ENCODE measurements at places on chromosomes 3 and 15.

DNA sequence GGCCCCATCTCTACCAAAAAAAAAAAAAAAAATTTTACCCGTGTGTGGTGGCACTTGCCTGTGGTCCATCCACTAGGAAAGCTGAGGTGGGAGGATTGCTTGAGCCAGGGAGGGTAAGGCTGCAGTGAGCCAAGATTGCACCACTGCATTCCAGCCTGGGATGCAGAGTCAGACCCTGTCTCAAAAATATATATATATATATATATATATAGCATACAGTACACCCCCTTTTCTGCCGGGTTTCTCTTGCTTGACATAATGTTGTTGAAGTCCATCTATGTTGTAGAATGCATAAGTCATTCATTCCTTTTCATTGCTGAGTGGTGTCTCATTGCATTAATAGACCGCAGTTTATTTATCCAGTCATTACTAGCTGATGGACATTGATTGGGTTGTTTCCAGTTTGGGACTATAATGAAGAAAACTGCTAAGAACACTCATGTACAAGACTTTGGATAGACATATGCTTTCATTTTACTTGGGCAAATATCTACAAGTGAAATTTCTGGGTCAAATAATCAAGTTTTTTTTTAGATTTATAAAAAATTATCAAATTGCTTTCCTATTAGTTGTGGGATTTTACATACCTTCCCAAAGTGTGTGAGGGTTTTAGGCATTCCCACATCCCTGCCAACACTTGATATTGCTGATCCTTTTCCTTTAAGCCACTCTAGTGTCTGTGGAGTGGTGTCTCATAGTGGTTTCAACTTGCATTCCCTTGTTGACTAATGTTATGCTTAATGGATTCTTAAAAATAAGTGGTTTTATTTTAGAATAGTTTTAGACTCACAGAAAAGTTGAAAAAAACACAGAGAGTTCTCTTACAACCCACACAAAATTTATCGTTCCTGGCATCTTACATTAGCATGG, 2.1 kb upstream of the PRR20G start:
- DNase-seq, result no peak

DNA sequence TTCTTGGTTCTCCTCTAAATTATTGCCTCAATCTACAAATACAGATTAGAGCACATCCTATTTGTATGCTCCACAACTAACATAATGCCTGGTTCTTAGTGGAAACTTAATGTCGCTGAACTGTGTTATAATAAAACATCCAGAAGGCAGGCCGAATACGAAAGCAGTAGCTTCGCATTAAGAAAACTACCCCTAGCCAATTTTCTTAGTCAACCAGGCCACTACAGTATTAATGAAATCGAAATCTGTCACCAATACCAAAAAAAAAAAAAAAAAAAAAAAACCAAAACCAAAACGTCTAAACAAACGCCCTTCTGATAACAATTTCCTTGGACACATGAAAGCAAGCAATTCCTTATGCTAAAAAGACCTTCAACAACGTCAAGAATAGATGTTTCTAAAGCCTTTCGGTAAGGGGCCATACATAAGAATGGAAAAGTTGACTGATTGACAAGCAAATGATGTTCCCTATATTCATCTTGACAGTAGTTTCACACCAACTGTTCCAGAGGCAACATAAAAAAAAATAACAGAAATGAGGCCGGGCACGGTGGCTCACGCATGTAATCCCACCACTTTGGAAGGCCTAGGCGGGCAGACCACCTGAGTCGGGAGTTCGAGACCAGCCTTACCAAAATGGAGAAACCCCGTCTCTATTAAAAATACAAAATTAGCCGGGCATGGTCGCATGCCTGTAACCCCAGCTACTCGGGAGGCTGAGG, 1.3 kb downstream of the DENND6A start:
- DNase-seq, result no peak

- DNase-seq, result no peak
Observed at GRCh38 chr3:95464346-95464745, 1350.0 kb upstream of the EPHA6 start.

- DNase-seq, result no peak
Observed at GRCh38 chr15:43913026-43913780, 86.4 kb downstream of the WDR76 start.

GRCh38 chr3:24410860-24411259, 83.8 kb downstream of the THRB start:
- no peak for DNase-seq

DNA sequence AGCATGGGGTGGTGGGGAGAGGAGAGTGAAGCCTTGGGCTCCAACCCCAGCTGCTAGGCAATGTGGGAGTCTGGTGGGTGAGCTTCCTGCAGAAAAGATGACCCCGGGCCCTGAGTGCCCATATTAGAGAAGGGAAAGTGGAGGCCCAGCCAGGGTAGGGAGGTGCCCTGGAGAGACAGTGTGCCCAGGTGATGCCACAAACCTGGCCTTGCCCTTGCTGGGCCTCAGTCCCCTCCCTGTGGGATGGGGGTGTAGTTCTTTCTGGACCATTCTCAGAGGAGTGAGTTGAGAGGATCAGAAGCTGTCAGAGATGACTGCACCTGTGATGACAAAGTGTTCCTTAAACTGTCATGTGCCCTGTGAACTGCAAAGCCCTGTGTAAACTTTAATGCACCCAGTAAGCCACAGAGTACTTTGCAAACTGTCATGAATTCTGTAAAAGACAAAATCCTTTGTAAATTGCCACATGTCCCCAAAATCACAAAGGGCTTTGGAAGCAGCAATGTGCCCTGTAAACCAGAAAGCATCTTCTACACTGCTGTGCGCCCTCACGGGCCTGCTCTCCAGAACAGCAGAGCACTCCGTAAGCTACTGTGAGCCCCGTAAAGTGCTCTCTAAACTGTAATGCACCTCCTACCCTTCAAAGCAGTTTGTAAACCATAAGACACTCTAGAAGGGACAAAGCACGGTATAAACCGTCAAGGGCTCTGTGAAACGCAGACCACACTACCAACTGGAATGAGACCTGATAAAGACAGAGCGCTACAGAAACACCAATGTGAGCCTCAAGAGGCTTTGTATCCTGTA, 51.3 kb upstream of the FGD5 start:
- DNase-seq, result no peak

DNA sequence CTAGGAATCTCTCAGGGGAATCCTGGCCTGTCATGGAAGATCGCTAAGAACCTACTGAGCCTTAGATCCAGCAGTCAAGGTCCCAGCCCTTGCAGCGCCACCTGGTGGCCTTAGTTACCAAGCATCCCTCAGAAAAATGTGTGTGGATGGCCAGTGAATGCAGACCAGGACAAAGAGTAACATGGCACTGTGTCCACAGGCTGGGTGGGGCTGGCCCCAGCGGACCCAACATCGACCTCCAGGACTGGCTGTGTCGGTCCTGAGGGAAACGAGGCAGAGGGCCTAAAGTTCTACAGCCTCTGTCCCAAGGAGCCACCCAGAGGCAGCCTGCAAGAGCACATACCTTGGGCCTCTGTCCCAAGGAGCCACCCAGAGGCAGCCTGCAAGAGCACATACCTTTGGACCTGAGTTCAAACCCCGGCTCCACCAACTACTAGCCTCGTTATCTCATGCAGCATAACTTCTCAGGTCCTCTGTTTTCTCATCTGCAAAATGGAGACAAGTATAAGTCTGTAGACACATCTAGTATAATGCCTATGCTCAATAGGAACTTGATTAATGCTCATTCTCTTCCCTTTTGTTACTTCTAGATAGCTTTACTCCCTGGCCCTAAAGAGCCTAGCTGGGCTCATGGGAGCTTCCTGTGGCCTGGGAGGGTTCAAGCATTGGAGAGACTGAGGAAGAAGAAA, 57.5 kb upstream of the HERC1 start:
- DNase-seq, result peak; percentile 33

DNA sequence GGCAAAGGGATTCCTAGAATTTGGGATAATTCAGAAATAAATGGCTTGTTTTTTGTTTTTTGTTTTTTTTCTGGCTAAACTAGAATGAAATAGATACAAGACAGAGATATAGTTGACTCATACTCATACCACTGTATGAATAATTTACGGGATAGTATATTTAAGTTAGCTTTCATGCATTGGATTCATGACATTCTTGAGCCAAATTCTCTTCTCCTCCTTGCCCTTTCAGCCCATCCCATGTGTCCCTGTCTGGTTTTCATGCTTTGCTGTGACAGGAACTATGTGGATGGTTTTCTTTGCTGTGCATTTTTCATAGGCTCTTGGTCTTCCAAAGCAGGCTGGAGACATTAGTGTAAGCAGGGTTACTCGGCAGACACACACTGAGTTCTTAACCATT, 66.6 kb upstream of the UMPS start:
- no peak for DNase-seq

DNA sequence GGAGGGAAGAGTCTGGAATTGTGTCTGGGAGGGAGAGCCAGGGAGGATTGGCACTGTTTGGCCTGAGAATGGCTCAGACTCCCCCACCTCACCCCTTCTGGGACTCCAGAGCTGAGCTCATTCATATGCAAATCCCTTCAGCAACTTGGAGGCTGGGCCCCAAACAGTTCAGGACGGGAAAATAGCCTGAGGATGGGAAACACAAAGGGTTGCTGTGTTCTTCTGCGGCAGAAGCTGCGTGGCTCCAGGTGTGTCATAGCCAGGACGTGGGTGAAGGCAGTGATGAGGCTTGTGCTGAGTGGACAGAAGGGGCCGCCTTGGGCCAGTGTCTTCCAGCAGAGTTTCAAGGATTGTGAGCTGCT, 16.6 kb downstream of the MASP1 start:
- peak; percentile 8 for DNase-seq

DNA sequence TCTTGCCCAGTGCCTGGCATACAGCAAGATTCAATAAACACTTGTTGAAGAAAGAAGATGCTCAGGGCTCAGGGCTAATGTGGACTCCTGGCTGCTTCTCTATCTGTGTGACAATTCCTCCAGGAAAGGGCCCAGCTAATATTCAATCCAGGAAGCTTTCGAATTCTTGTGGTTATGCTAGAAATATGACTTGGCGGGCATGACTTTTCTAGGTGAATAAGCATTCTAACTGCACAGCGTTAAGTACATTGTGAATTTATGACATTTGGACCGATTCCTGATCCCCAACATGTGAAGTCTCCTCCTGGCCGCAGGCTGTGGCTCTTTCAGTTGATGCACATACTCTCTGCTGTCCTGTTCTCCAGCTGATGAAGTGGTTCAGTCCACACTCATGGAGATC, 117.0 kb downstream of the IMPG2 start:
- no peak for DNase-seq

DNA sequence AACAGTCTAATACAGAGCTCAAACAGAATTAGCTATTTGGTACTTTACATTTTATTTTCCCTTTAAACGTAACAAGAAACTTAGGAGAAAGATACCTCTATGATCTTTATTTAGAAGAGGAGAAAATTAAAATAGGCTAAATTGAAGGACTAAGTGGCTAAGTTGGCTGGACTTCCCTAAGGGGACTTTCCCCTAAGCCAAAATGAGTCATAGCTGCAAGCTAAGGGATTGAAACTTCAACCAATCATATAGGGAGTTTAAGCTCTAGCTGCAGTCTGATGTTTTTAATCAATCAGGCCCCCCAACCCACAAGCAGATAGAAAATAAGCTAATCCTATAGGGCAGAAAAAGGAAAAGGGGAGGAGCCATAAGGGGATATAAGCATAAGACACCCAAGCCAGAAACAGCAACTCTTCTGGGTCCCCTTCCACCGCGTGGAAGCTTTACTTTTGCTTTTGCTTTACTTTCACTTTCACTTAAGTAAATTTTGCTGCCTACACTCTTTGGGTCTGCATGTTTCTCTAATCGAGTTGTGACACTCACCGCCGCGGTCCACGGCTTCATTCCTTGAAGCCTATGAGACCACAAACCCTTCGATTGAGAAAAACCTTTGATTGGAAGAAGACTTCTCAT, 1108.5 kb upstream of the EPHA6 start:
- DNase-seq, result no peak

GRCh38 chr3:32009101-32009500, 27.6 kb downstream of the ZNF860 start:
- DNase-seq, result no peak

DNA sequence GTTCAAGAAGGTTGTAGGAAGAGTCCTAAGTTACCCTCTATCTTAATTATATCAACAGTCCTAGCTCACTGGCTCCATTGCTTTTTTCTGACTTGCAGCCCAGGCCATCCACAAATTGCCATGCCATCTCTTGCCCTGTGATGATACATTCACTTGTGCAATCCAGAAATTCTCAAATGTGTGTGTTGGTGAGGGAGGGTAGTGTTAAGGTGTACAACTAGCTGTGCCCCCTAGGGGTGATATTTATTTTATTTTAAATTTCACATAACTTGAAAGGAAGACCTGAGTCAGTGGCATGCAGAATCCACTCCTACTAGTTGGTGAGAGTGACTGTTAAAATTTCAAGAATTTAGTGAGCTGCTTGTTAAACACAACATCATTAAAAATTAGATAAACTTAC, 156.1 kb upstream of the ANKRD28 start:
- no peak for DNase-seq

DNA sequence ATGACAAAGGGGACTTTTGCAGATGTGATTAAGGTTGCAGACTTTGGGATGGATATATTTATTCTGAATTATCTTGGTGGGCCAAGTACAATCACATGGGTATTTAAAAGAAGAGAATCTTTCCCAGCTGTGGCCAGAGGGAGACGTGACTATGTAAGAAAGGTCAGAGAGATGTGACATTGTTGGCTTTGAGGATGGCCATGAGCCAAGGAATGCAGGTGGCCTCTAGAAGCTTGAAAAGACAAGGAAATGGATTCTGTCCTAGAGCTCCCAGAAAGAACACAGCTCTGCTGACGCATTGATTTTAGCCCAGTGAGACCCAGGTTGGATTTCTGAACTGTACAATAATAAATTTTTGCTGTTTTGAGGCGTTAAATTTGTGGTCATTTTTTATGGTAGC, 616.0 kb upstream of the TBL1XR1 start:
- no peak for DNase-seq

DNA sequence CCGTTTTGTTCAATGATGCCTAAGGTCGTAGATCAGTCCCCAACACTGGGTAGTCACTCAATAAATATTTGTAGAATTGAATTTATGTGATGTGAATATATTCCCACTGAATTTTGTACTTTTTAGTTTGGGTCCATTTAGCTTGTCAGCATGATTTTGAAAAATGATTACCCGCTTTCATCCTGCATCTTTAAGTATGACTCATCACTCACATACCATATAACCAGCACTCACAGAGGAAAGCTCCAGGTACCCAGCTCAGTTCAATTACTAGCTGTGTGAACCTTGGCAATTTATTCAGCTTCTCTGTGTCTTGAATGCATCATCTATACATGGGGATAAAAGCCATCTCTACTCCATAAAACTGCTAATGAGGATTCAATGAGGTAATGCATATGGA, 2.2 kb upstream of the MLF1 start:
- no peak for DNase-seq

- DNase-seq, result no peak
Observed at GRCh38 chr3:31481697-31482096, 51.0 kb upstream of the STT3B start.

DNA sequence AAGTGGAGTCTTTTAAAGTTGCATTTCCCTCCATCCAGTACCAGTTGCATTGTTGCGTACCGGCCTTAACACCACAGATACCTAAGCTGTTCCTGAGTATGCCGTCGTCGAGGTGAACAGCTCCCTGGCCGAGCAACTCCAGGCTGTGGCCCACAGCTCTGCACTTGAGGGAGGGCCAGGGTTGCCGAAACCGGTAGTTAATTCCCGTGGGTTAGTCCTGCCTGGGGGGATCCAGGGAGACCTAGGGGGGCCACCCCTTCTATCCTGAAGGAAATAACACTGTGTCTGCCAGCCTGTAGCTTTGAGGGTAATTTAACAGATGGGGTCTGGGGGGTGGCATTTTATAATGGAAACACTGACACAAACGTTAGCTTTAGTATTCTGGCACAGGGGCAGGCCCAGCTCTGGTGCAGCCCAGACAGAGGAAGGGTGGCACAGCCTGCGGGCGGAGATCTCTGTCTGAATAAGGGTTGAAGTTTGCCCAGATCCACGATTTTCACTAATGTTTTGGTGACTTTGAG, 60.8 kb downstream of the RGMA start:
- DNase-seq, result no peak

Data from substantia nigra (tissue), 51 donors.